Astrocyte (in vitro differentiated cells and primary cell): ENCODE measurements at places on chromosomes 4 and X. TPM values are rescaled to one million over a fixed set of nuclear protein-coding genes. Genes with fewer than 3 reads are reported as not detected.
A peak's percentile ranks its signal among the peaks of the same experiment; 100 is the strongest.

Gene AMBN
- not detected in 2 replicates for total RNA-seq

Gene IL9R
- total RNA-seq = 0.14 TPM in 1 of 2 replicates, not detected in the other

GRCh38 chrX:150899191-150899757 lies 806 bp upstream of the CD99L2 start:
- DNase-seq = peak; percentile 8
- H3K36me3 ChIP-seq = no peaks in the 10 kb centered on the region
- no peaks in the 10 kb centered on the region for H3K27me3 ChIP-seq
- H3K27ac ChIP-seq = peak overlapping the region; percentile 47
- peak overlapping the region; percentile 64 for H3K4me3 ChIP-seq

DNA sequence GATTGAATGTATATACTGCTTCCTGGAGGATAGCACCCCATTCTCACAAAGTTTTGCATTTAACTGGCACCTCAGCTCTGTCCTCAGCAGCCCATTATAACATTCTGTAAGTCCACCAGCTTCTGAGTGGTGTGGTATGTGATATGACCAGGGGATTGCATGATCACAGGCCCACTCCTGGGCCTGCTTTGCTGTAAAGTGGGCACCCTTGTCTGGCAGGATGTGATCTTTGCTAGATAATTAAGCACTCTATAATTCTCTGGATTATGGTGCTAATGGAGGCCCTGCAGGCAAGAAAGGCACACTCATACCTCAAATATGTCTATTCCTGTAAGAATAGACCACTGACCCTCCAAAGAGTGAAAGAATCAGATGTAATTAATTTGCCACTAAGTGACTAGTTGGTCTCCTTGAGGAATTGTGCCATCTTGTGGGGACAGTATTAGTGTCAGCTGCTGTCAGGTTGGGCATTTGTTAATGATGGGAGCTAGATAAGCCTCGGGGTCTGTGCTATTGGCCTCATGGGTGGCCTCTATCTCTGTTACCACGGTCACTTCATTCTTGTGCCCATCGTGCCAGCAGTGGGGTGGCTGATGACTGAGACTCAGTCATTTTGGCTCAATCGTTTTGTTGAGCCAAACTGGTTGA lies 2.2 kb upstream of the CFI start:
- no peak overlapping the region for H3K4me3 ChIP-seq
- H3K4me1 ChIP-seq = peaks cover 5% of the 10 kb centered on the region
- no peaks in the 10 kb centered on the region for H3K27me3 ChIP-seq
- peak; percentile 58 for DNase-seq
- no peaks in the 10 kb centered on the region for H3K36me3 ChIP-seq

Gene SYTL5
- 8.4 TPM in 2 replicates for total RNA-seq

GRCh38 chr4:37244583-37245390 lies at the start of gene NWD2:
NWD2 (plus strand) TSS chr4:37244743; CDS start chr4:37245068, 325 bp downstream.
- no peak within 1 kb of the TSS for H3K27ac ChIP-seq
- no peaks in the 10 kb centered on the region for H3K36me3 ChIP-seq
- DNase-seq = no peak
- peaks cover 29% of the 10 kb centered on the region for H3K27me3 ChIP-seq
- no peak within 1 kb of the TSS for H3K4me3 ChIP-seq

GRCh38 chr4:93897559-93897958 lies 69.0 kb downstream of the ATOH1 start:
- H3K27ac ChIP-seq = no peak overlapping the region
- no peaks in the 10 kb centered on the region for H3K36me3 ChIP-seq
- no peaks in the 10 kb centered on the region for H3K4me1 ChIP-seq
- no peak overlapping the region for H3K4me3 ChIP-seq

Gene HEPH
- total RNA-seq = 58.8 and 83.9 TPM in 2 replicates

DNA sequence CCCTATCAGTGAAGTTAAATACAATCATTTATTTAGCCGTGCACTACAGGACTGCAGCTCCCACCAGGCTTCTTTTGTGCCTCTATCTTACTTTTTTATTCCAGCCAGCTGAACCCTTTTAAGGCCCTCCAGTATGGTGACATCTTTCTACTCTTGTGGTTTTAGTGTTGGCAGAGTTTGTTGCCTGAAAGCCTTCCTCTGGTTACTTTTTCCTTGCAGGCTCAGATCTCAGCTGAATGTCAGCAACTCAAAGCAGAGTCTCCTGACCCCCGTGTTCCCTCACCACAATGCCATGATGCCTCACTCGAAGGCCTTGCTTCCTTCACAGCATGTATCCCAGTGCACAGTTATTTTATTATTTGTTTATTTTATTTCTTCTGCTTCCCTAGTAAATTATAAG lies 818.9 kb upstream of the LCORL start:
- H3K36me3 ChIP-seq = no peaks in the 10 kb centered on the region
- H3K4me3 ChIP-seq = no peak overlapping the region
- H3K27me3 ChIP-seq = no peaks in the 10 kb centered on the region
- DNase-seq = peak; percentile 17

GRCh38 chr4:84920617-84921016 lies 45.9 kb downstream of the WDFY3 start:
- peak; percentile 62 for DNase-seq
- no peak overlapping the region for H3K4me3 ChIP-seq
- H3K36me3 ChIP-seq = no peaks in the 10 kb centered on the region
- peaks cover 6% of the 10 kb centered on the region for H3K4me1 ChIP-seq

GRCh38 chrX:115013705-115014104 lies 3.7 kb downstream of the IL13RA2 start:
- H3K27ac ChIP-seq = no peak overlapping the region
- no peaks in the 10 kb centered on the region for H3K36me3 ChIP-seq
- no peak for DNase-seq
- H3K4me1 ChIP-seq = no peaks in the 10 kb centered on the region
- H3K27me3 ChIP-seq = no peaks in the 10 kb centered on the region

DNA sequence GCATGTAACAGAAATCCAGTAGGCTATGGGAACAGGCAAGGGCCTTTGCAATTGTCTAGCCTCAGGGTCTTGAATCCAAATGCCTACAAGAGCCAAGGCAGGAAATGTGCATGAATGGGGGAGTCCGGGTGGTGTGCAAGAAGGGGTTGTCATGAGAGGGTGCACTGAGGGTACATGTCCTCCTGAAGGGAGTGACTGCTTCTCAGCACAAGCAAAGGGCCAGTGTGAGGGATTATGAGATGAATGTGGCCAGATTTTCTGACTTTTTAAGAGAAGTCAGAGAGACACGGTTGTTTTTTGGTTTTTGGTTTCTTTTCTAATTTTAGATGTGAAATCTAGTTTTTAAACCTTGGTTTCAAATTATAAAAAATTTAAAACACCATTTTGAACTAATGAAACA lies 76.5 kb upstream of the LSM6 start:
- no peak for DNase-seq
- H3K27ac ChIP-seq = no peak overlapping the region

Gene PAK3
- 13.7 TPM in 2 replicates for total RNA-seq

DNA sequence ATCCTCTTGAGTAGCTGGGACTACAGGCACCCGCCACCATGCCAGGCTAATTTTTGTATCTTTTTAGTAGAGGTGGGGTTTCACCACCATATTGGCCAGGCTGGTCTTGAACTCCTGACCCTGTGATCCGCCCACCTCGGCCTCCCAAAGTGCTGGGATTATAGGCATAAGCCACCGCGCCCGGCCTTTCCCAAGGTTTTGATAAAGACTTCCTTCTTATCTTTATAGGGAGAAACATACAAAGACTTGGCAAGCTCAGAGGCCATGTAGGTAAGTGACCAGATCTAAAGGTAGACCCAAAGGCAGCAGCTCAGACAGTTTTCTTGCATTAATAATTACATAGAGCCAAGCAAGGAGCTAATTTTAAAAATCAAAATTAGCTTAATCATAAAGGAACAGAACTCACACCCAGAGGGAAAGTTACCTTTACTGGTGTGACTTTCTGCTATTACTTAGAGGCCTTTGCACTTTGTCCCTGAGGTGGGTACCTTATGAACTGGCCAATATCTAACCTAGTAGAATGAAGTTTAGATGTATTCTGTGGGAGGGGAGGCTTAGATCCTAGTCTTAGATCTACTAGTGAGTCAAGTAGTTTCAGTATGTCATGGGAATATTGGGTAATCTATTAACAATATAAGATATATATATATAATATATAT lies 67.3 kb downstream of the HPGD start:
- no peaks in the 10 kb centered on the region for H3K36me3 ChIP-seq
- DNase-seq = no peak
- H3K27ac ChIP-seq = no peak overlapping the region
- no peaks in the 10 kb centered on the region for H3K27me3 ChIP-seq
- H3K4me3 ChIP-seq = no peak overlapping the region

Gene MAGEB1
- not detected in 2 replicates for total RNA-seq

Gene MXRA5
- 23.3 and 60.6 TPM in 2 replicates for total RNA-seq

- no peak overlapping the region for H3K4me3 ChIP-seq
- H3K36me3 ChIP-seq = no peaks in the 10 kb centered on the region
- H3K27me3 ChIP-seq = no peaks in the 10 kb centered on the region
- H3K27ac ChIP-seq = no peak overlapping the region
- peaks cover 5% of the 10 kb centered on the region for H3K4me1 ChIP-seq
Measured at GRCh38 chrX:106898462-106898861, 4.7 kb downstream of the RIPPLY1 start.

DNA sequence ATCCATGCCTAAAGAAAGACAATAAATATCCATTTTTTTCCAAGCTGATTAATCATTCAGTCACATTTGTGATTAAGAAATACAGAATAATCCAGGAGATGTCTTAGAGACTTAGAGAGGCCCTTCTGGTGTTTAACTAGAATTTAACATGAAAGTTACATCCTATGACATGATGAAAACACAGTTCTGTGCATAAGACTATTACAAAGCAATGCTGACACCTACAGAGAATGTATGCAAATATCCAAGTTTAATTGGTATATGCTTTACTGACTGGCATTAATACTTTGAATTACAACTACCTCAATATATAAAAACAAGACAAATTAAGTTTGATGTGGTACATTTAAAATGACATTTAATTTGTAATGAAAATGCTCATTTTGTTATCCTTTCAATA lies 17.8 kb upstream of the TLL1 start:
- H3K4me3 ChIP-seq = no peak overlapping the region
- no peaks in the 10 kb centered on the region for H3K4me1 ChIP-seq
- no peak for DNase-seq
- H3K27me3 ChIP-seq = no peaks in the 10 kb centered on the region
- no peaks in the 10 kb centered on the region for H3K36me3 ChIP-seq

DNA sequence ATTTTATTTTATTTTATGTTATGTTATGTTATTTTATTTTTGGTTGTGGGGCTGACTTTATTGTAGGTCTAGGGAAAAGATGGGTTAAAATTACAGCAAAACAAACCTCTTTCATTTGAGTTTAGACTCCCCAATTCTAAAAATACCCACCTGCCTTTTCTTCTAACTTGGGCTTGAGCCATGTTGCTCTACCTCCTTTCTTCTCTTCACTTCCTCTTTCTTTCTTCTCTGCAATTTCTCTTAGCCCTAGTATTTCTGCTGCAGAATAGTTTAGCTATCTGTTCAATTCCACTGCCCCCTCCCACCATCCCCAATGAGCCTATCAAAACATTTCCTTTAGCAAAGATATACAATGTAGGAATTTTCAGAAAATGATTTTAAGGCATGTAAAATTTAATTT lies 653.3 kb downstream of the ARAP2 start:
- H3K4me3 ChIP-seq = no peak overlapping the region
- no peaks in the 10 kb centered on the region for H3K36me3 ChIP-seq
- H3K27ac ChIP-seq = no peak overlapping the region

- H3K27me3 ChIP-seq = peaks cover 5% of the 10 kb centered on the region
- no peak overlapping the region for H3K27ac ChIP-seq
- H3K4me3 ChIP-seq = no peak overlapping the region
- H3K36me3 ChIP-seq = no peaks in the 10 kb centered on the region
- H3K4me1 ChIP-seq = no peaks in the 10 kb centered on the region
Measured at GRCh38 chr4:89519771-89520320, 212.2 kb upstream of the GPRIN3 start.

DNA sequence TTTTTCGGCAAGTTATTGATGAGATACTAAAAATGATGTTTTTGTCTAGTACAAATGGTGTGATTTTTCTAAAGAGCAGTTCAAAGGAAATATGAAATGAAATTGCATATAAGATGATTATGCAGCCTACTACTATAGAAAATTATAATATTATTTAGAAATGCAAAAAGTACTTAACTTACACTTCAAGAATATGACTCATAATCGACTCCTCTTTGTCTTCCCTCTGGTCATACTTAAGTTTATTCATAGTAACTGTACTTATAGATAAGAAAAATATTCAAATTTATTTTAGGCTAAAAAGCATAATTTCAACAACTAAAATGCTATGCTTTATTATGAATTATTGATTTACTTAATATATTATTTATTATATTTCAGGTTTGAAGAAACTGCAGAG lies 33.2 kb downstream of the CEP44 start:
- H3K27ac ChIP-seq = no peak overlapping the region
- H3K4me3 ChIP-seq = no peak overlapping the region
- H3K36me3 ChIP-seq = no peaks in the 10 kb centered on the region
- H3K4me1 ChIP-seq = peaks cover 4% of the 10 kb centered on the region
- peak; percentile 33 for DNase-seq

Gene XAGE1A
- total RNA-seq = not detected in 2 replicates

GRCh38 chr4:42767669-42768068 lies 110.8 kb upstream of the ATP8A1 start:
- H3K4me1 ChIP-seq = no peaks in the 10 kb centered on the region
- no peaks in the 10 kb centered on the region for H3K36me3 ChIP-seq
- DNase-seq = no peak
- H3K27ac ChIP-seq = no peak overlapping the region
- H3K27me3 ChIP-seq = no peaks in the 10 kb centered on the region
- no peak overlapping the region for H3K4me3 ChIP-seq

Gene MAGEA9B
- total RNA-seq = not detected in 2 replicates

GRCh38 chr4:108159845-108160244 lies 8.9 kb downstream of the LEF1 start:
- H3K27ac ChIP-seq = no peak overlapping the region
- no peak for DNase-seq
- no peaks in the 10 kb centered on the region for H3K36me3 ChIP-seq
- H3K4me1 ChIP-seq = peaks cover 3% of the 10 kb centered on the region
- peaks cover 2% of the 10 kb centered on the region for H3K27me3 ChIP-seq

GRCh38 chr4:147777456-147778091 lies 45.7 kb downstream of the ARHGAP10 start:
- H3K27me3 ChIP-seq = no peaks in the 10 kb centered on the region
- H3K36me3 ChIP-seq = no peaks in the 10 kb centered on the region
- no peak overlapping the region for H3K27ac ChIP-seq
- H3K4me1 ChIP-seq = peaks cover 28% of the 10 kb centered on the region
- H3K4me3 ChIP-seq = no peak overlapping the region

- H3K27me3 ChIP-seq = no peaks in the 10 kb centered on the region
- H3K27ac ChIP-seq = no peak overlapping the region
- no peaks in the 10 kb centered on the region for H3K4me1 ChIP-seq
- peak overlapping the region; percentile 61 for H3K4me3 ChIP-seq
Measured at GRCh38 chrX:76428243-76429130, 977 bp downstream of the MAGEE1 start.

GRCh38 chr4:148007314-148007760 lies 275.4 kb downstream of the ARHGAP10 start:
- no peak overlapping the region for H3K4me3 ChIP-seq
- H3K36me3 ChIP-seq = no peaks in the 10 kb centered on the region
- peaks cover 13% of the 10 kb centered on the region for H3K4me1 ChIP-seq
- H3K27ac ChIP-seq = peak overlapping the region; percentile 43

Gene SLC9B1
- 0.16 and 0.36 TPM in 2 replicates for total RNA-seq

DNA sequence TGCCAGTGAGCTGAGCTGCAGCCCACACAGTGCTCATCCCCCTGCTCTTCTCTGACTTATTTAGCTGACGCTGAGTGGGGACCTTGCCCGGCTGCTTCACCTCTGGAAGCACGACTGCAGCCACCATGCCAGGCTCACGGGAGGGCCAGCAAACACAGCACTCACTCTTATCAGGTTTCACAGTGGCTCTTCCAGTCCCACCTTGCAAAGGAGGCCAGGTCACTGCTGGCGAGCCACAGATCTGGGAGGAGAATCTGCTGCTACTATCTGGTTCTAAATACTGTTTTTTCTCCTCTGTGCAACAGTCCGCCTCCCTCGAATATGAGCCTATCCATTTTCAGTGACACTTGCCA lies 6.7 kb upstream of the SPON2 start:
- peaks cover 11% of the 10 kb centered on the region for H3K4me1 ChIP-seq
- no peak for DNase-seq
- no peak overlapping the region for H3K27ac ChIP-seq
- no peaks in the 10 kb centered on the region for H3K27me3 ChIP-seq
- H3K4me3 ChIP-seq = no peak overlapping the region

Gene CLNK
- not detected in 2 replicates for total RNA-seq

Gene F11
- not detected in 2 replicates for total RNA-seq
